ENCODE measurements at places on chromosomes 12 and 14.

DNA sequence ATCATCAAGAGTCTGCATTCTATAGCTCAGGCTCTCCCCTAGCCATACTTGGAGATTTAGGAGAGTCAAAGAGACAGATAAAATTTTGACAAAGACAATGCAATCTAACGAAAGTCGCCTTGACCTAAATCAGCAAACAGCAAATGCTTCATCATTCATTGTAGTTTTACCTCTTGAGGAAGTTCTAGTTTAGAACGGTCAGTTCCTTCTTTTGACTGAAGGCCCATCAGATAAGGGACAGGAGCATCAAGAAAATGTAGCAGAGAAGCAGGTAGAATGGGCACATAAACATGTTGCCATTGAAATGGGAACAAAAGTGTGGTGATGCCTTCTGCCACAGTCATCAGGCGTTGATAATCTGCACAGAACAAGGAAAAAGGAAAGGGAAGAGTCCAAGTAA lies 130.9 kb downstream of the DENND5B start:
- DNase-seq, result no peak

DNA sequence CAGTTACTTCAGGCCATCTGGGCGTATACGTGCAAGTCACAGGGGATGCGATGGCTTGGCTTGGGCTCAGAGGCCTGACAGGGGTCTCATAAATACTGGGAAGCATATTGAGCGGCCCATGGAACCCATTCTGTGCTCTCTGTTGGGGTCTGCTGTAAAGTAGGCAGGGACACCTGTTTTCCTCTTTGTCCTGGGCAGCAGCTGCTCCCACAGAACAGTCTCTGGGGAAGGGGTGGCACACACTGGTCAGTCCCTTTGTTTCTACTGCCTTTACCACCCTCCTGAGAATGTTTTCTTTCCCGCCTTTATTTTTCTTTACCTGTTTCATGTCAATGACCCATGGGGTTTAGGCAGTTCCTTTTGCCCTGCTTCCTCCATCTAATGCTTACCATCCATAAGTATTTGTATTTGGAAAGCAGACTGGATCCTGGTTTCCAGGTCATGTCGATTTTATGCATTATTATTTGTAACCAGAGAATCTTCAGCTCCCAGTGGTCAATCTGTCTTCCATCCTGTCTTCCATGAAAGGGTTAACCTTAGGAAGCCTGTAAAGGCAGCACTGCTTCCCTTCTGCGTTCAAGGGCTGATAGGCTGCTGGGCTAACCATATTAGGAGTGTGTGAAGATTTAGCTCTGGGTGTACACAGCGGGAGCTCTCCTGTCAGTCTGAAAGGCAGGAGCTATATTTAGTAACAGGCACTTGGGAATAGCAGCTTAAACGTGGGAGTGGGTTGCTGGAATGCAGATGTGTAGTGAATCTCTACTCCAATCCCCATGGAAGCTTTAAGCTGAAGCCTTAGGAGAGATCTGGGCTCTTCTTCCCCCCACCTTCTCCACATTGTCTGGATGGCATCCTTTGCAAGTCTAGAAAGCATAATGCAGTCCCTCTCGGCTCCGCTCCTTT lies 124.0 kb downstream of the DYRK2 start:
- no peak for DNase-seq

DNA sequence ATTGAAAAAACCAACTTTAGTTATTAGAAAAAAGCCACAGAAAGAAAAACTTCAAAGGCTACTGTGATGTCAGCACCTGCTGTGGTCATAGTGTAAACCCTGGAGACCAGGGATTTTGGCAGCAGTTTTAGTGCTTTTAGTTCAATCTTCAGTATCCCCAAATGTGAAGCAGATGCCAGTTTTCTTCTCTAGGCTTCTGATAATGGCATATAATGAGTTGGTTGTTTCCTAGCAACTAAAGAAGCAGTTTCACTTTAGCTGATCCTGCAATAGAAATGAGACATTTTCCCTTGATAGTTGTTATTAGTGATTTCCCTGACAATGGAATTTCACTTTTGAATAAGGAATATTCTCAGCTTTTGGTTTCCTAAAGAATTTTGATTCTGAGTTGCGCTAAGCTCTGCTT lies 131.2 kb downstream of the NUBPL start:
- no peak for DNase-seq

- no peak for DNase-seq
Observed at GRCh38 chr12:4734625-4735340, 14.6 kb downstream of the GALNT8 start.

GRCh38 chr14:34699873-34700621 lies 14.3 kb downstream of the CFL2 start:
- no peak for DNase-seq

DNA sequence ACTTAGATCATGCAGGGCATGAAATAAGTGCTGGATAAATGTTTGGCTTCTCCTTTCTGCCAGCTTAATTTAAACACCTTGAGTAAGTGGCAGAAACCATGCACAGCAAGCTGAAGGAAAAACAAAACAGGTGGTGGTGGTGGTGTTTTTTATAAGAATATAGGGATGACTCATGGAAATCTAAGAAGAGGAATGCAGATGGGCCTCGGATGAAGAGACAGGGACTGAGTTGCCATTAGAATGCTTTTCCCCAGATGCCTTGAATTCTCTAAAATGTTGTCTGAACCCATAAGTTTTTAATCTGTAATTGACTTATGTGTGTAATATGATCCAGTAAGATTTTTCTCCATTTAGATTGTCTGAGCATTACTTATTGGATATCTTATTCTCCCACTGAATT lies 93.1 kb upstream of the ZDHHC17 start:
- DNase-seq, result no peak

- no peak for DNase-seq
Observed at GRCh38 chr14:57822081-57822480, 43.8 kb downstream of the SLC35F4 start.

DNA sequence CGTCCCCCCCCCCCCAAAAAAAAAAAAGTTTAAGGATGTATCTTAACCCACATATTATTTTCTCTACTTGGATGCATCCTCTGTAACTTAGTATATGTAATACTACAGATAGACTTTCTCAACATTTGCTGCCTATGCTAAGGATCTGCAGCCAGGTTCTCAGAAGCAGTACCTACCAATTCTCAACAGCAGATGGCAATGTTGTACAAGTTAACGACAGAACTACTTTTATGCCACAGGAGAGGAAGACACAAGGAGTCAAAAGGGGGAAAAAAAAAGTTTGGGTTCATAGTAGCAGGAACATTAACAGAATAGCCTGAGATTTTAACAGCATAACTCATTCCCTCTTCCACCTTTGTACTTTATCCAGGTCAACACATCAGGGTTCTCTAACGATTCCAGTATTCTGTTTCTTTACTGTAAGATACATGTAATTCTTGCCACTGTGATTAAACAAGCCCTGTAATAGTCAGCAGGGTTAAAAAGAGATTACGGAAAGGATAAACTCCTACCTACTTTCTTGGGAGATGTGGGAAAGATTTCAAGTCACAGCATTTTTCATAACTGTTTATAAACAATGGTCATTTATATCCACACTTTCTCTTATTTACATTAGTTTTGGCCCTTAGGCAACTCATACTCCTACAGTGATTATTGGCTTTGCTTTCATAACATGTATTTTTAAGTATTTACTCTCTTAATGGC lies 5.7 kb upstream of the NEK9 start:
- no peak for DNase-seq

- no peak for DNase-seq
Observed at GRCh38 chr12:115008929-115009328, 325.0 kb upstream of the TBX3 start.

- no peak for DNase-seq
Observed at GRCh38 chr12:116614194-116614915, 55.2 kb downstream of the MAP1LC3B2 start.

- no peak for DNase-seq
Observed at GRCh38 chr12:123000578-123000977, 20.1 kb downstream of the ARL6IP4 start.

- DNase-seq, result no peak
Observed at GRCh38 chr14:54747616-54748015, 155.0 kb downstream of the GCH1 start.

- no peak for DNase-seq
Observed at GRCh38 chr12:82015623-82016347, 256.6 kb upstream of the PPFIA2 start.

DNA sequence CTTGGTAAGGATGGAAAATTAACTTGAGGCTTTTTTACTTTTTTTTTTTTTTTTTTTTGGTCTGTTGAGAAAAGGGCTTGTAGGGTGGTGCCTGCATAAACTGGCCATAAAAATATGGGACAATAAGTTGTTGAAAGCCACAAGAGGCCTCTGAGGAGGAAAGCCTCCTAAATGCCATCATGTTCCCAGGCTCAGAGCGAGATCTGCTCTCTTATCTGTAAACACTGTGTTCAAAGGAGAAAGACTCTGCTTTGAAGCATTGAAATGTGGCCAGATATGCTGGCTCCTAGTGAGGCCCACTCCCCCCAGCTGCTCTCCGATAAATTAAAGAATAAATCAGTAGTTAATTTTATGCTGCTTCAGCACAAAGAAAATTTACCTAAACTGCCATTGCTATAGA lies 504.9 kb downstream of the DIO2 start:
- DNase-seq, result no peak

DNA sequence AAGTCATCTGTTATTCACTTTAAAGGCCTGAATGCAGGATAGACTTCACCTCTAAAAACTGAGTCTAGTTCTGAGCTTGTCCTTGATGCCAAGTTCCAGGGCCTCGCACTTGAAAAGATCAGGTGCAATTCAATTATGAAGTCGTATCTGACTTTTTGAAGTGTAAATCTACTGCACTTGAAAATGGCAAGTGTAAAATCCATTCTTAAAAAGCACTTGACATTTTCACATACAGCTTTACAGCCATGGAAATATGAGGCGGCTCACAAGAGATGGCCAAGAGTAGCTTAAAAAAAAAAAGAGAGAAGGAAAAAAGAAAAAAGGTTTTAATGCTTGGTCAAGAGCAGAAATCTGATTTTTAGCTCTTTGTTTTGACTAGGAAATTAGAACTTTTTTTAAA lies 172.5 kb downstream of the GXYLT1 start:
- DNase-seq, result no peak

GRCh38 chr12:90257927-90258624 lies 549.4 kb upstream of the ATP2B1 start:
- DNase-seq, result no peak

DNA sequence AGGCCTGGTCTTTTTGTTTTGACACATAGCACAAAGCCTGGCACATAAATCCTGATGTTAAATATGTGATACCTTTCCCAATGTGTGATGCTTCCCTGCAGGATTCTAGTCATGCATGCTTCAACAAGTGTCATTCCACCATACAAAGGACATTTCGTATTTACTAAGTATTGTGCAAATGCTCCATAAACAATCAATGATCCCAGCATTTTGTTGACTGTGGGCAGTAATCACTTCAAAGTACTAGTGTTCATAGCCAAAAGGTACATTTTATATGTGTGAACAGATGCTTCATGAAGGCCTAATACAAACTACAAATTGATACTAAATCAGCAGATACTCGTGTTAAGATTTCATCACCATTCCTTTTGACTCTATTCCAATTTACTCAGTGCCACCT lies 4.4 kb downstream of the CCNB1IP1 start:
- DNase-seq, result no peak

DNA sequence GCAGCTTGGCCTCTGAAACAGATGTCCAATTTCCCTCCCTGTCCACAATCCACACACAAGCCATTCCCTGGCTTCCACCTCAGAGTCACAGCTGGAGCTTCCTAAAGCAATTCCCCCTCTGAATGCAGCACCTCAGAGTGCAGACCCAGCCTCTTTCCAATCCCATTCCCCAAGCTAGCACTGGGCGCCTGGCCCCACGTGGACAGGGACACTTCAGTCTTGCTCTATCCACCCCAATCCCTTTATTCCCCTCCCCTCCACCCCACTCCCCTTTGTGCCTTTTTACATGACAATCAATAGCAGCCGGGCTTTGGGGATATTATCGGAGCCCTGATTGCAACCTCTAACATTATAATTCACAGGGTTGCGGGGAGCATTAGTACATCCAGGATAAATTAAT lies 292.6 kb downstream of the TTC8 start:
- no peak for DNase-seq

DNA sequence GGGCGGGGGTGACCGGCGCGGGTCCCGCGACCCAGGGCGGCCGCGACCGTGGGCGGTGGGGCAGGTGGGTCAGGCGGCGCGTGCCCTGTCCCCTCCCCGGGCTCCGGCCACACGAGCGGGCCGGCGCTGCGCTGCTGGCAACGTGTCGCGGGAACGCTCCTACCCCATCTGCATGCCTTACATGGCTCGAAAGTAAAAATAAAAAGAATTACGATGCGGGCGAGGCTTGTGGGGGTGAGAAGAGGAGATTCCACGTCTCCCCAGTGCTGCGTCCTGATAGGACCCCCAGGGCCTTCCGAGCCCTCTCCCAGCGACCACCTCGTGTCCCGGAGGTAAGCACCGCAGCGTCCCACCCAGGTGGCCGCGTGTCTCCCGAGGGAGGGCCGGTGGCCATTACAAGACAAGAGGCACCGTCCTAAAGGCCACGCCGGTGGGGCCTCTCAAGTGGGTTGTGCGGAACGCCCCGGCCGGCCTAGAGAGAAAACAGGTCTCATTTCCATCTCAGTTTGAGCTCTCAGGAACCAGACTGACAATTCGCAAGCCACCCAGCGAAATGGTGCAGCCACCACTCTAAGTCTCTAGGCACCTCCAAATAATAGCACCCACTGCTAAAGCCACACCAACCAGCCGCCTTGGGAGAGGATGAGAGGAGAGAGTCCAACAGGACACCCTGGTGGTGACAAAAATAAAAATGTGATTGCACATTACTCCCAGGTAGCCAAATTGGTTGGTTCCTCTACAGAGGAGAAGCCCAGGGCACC lies 612 bp upstream of the FOXN3 start:
- DNase-seq, result peak; percentile 25

- DNase-seq, result no peak
Observed at GRCh38 chr12:70812136-70812535, 108.4 kb downstream of the PTPRR start.

DNA sequence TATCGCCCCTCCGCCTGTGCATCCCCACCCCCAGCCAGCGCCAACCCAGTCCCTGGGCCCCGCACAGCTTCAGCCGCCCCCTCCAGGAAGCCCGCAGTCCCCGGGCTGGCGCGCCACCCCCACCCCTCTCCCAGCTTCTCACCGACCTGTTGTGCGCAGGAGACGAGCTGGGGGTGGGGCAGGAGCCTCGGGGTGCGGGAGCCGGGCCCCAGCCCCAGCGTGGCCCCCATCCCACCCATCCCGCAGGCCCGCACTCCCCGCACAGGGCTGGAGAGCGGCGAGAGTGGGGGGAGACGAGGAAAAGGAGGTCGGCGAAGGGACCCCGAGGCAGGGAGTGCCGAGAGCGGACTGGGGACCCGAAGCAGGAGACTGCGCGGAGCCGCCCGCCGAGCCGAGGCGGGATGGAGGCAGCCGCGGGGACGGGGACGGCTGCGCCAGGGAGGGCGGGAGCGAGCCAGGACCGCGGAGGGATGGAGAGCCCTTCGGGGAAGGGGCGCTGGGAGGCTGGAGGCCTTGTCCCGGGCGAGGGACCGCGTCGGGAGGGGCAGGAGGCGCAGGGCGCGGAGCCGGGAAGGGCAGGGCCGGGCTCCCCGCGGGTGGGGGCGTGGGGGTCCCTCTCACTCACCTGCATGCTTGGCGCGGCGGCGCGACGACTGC lies 498 bp downstream of the PIANP start:
- no peak for DNase-seq

- no peak for DNase-seq
Observed at GRCh38 chr14:86087377-86087776, 557.4 kb downstream of the FLRT2 start.
